Activated CD4-positive, alpha-beta T cell treated with anti-CD3 and anti-CD28 coated beads for 48 hours (primary cell): ENCODE measurements at places on chromosomes 4 and X.
A peak's percentile ranks its signal among the peaks of the same experiment; 100 is the strongest.

GRCh38 chr4:40897557-40898203 is 147.9 kb downstream of the NSUN7 start:
- peak; percentile 82 for DNase-seq

DNA sequence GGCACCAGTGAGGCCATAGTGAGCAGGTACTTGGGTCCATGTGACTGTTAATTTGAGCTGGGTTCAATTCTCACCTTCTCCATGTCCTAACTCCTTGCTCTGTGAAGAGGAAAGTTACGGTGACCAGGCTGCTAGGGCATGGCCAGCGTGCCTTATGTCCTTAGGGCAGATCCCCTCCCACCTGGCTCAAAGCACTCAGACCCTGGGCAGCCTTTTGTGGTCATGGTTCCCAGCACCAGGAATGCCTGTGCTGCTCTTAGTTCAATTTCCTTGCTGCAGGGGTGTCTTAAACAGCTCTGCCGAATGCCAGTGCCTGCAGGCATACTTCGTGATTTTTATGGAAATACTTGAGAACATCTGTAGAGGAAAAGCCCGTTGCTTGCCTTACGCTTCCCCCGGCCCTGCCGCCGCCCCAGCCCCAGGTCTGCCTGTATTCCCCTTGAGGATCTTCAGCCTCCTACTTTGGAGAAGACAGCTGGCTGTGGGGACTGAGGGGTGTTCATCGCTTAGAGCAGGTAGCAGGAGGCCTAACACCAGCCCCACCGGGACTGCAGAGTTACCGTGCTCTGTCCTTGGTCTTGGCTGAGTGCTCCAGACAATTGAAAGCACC is 3.1 kb upstream of the CDK16 start:
- DNase-seq = no peak

GRCh38 chrX:132033166-132033565 is 10.1 kb downstream of the STK26 start:
- DNase-seq = no peak

DNA sequence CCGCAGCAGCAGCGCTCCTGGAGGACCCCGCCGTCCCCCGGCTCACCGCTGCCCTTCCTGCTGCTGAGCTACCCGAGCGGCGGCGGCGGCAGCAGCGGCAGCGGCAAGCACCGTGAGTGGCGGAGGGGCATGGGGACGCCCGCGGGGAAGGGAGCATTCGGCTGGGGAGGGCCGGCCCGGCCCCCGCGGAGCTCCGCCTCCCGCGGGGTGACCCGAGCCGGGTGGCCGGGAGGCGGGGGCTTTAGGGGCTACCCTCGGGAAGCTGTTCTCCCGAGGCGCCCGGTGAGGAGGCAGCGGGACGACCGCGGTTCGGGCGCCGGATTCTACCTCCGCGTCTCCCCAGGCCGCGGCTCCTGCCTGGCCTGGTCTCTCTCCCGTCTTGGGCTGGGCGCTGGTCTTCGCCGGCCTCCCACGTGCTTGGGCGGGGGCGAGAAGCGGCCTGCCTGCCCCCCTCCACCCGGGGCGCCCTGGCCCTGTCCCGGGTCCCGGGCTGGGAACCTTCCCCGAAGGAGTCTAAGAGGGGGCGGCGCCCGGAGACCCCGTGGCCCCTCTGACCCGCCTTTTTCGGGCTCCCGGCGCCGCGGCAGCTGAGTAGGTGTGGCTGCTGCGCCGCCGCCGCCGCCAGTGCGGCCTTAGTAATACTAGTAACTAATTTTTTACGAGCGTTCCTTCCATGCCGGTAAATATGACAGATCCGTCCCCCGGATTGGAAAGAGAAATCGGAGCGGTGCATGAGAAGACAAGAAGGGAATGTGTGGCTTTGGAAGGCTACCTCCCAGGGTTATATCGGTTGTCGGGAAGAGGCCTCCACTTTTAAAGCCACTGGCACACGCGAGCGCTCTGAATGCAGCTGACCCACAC is 16.4 kb upstream of the RUFY3 start:
- DNase-seq = peak; percentile 77

GRCh38 chrX:150201391-150201790 is 161.7 kb upstream of the MAMLD1 start:
- no peak for DNase-seq

GRCh38 chr4:34181311-34181841 is 2062.9 kb downstream of the ARAP2 start:
- no peak for DNase-seq

GRCh38 chr4:82998898-82999297 is 11.7 kb downstream of the LIN54 start:
- DNase-seq = no peak

DNA sequence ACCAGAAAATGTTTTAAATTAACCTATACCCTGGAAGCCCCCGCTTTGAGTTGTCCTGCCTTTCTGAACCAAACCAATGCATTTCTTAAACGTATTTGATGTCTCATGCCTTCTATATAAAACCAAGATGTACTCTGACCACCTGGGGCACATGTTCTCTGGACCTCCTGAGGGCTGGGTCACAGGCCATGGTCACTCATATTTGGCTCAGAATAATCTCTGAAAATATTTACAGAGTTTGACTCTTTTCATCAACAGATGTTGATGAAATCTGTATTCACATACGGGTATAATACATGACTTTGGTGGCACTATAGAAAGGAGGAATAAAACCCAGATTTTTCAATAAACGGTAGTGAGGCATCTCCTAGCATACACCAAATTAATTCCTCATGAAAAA is 55.7 kb downstream of the STAP1 start:
- no peak for DNase-seq

DNA sequence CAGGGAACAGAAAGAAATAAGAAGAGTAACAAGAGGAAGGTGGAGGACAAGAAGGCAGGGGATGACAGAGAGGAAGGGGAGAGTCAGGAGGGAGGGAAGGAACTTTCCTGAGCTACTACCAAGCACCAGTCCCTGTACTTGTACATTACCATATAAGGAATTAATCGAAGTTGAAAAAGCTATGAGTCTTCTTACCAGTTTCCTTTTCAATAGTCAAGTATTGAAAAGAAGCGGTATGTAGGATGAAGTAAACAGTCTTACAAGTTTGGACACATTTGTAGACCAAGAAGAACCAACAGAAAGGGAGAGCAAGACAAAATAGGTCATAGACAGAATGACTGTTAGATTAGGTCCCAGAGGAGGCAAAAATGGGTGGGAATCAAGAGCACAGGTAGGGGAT is 629.7 kb upstream of the DIPK2B start:
- no peak for DNase-seq

DNA sequence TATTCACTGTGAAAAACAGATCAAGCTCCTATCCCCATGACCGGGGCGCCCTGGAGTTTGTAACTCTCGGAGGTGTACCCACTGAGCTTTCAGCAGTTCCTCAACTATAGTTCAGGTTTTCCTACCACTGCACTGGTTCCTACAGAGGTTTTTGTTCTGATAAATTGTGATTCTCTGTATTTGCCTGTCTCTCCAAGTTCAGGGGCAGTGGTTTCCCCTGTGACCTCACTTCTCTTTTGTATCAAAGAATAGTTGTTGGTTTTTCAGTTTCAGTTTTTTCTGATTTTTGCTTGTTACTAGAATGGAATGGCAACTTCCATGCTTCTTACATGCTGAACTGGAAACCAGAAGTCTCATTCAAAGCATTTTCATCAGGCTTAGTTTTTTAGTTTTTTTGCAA is 56.8 kb upstream of the PLS3 start:
- DNase-seq = no peak

- DNase-seq = no peak
These were observed 12.1 kb upstream of the TCEAL4 start for GRCh38 chrX:103573202-103573601.

- DNase-seq = no peak
These were observed 623.1 kb downstream of the TECRL start for GRCh38 chr4:63786171-63786570.

DNA sequence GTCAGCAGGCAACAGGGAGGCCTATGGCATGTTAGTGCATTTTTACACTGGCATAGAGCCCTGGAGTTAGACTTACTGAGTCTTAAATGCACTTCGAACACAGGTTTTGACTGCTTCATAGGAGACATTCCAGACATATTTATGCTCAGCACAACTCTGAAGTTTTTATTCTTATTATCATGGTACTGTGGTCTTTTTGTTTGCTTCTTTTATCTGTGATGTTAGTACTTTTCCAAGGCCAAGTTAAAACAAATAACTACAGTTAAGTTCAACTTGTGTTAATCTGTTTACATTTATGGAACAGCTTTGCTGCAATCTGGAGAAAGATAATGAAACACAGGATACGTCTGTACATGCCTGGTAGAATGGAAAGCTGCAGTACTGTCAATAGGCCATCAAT is 76.5 kb downstream of the COL4A5 start:
- no peak for DNase-seq

DNA sequence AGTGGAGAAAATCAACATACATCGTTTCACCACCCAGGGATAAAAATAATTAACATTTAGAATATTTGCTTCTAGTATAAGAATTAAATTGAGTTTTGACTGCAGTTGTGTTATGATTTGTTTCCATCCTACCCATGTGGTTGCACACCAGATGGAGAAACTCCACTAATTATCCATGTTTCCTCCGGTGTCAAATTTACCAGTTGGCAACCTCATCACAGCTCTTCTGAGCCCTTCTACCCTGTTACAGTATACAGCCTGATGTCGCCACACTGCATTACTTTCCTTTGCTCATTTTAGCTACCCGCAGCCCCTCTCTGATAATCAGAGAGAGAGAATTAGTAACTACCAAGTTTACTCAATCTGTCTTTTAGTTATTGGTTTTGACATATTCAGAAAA is 411.2 kb downstream of the DTHD1 start:
- no peak for DNase-seq

GRCh38 chrX:39757971-39758370 is 339.8 kb downstream of the BCOR start:
- no peak for DNase-seq

- no peak for DNase-seq
These were observed 98.8 kb upstream of the DHX15 start for GRCh38 chr4:24683116-24683515.

DNA sequence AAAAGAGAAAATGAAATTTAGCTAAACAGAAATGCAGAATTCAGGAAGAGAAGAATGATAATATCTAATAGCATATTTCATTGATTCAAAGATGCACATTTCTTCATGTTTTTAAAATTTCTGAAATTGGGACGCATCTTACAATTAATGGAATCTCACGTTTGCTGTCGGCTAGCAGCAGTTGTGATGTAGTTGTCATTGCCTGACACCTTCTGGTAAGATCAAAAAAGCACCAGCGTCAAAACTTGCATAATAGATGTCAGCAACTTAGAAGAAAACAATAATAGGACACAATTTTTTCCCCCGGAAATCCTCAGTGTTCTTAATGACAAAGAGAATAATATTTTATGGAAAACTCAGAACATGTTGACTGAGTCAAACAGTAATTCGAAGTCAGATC is 29.8 kb upstream of the SLC7A3 start:
- no peak for DNase-seq

DNA sequence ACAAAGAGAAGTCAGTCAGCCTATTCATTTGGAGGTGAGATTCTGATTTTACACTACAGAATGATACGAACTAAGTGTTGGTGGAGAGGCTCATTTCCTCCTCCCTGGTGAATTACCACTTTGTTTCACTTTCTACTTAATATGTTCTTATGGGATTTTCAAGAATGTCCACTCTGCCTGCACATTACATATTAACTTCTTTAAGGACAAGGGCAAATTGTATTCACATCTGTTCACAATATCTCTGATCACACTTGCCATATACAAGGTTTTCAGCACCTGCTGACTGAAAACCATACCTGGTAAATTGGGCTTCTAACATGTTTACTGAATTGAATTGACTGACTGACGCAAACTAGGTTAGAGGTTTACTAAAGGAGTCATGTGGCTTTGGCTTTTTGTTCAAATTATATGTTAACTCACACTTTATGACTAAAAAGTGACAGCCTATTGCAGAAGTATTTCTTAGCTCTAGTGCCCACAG is 188.4 kb upstream of the MBNL3 start:
- no peak for DNase-seq

- no peak for DNase-seq
These were observed 13.2 kb downstream of the SCLT1 start for GRCh38 chr4:129080129-129080528.

DNA sequence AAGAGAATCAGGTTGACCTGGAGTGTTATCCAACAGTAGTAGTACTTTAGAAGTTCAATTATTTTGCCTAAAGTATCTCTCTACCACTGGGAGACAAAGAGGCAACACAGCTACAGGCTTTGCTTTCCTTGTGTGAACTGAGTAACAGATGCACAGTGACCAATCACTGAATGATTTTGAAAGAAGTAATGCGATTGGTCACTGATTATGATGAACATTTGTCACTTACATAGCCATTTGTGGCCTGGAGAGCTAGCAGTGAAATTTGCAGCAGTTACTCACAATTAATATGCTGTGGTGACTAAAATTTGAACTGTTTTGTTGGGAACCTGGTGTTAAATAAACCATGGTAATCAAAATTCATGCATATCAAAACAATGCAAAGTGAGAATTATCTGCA is 508.7 kb upstream of the DIPK2B start:
- DNase-seq = no peak

DNA sequence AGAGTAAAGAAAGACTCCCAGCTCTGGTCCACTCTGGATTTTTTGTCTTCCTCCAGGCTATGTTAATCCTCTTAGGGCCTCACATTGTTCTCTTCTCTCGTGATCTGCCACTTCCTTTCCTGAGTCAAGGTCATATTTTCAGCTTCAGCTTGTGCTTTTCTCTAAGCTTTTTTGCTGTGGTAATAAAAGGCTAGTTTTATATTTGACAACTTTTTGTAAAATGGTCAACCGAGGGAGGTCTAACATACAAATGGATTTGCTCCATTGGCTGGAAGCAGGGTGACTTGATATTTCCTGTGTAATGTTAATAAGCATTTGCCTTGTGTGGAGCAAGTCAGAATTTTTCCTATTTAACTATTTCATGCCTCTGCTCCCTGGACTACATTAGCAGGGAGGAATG is 239.7 kb downstream of the RAB28 start:
- DNase-seq = no peak

- peak; percentile 20 for DNase-seq
These were observed 339 bp downstream of the TBC1D9 start for GRCh38 chr4:140755774-140756318.

- DNase-seq = no peak
These were observed 13.0 kb downstream of the RAP2C start for GRCh38 chrX:132206259-132206658.

DNA sequence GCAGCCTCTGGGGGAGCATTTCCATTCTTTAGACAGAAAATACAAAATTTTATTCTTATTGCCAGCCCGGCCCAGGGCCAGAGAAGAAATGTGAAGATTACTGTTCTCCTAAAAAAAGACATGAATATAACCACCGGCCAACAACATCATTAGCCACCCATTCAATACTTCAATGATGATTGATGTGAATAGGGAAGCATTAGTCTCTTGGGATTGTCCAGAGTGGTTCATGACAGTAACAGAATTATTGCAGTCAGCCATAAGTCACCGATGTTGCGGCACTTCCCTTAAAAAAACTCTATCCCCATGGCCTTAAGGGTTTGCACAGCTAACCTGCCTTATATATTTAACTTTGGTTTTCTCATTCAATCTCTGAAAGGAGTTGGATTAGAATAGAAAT is 418.7 kb downstream of the CENPC start:
- no peak for DNase-seq

- no peak for DNase-seq
These were observed 120.3 kb upstream of the USP9X start for GRCh38 chrX:40964633-40965586.

- no peak for DNase-seq
These were observed 459.8 kb upstream of the DIPK2B start for GRCh38 chrX:45660477-45660876.

- no peak for DNase-seq
These were observed 7.5 kb downstream of the PTTG2 start for GRCh38 chr4:37967736-37968135.
